ENCODE measurements at places on chromosomes 3 and 15. TPM values are rescaled to one million over a fixed set of nuclear protein-coding genes. Genes with fewer than 3 reads are reported as not detected.

- peak; percentile 81 for DNase-seq
- H3K27me3 ChIP-seq: no peaks in the 10 kb centered on the region
- no peak overlapping the region for H3K27ac ChIP-seq
Observed at GRCh38 chr3:195558602-195559001, 15.5 kb upstream of the PPP1R2 start.

Gene FSD2
- total RNA-seq: not detected

GRCh38 chr3:49406571-49407565 lies 4.9 kb downstream of the RHOA start:
- DNase-seq: no peak
- H3K4me3 ChIP-seq: no peak overlapping the region

Gene CHRNA7
- total RNA-seq: 1.6 TPM

GRCh38 chr3:31832551-31832950 lies 148.5 kb downstream of the OSBPL10 start:
- no peaks in the 10 kb centered on the region for H3K27me3 ChIP-seq
- H3K4me3 ChIP-seq: no peak overlapping the region
- H3K4me1 ChIP-seq: no peaks in the 10 kb centered on the region
- H3K36me3 ChIP-seq: no peaks in the 10 kb centered on the region
- DNase-seq: no peak

DNA sequence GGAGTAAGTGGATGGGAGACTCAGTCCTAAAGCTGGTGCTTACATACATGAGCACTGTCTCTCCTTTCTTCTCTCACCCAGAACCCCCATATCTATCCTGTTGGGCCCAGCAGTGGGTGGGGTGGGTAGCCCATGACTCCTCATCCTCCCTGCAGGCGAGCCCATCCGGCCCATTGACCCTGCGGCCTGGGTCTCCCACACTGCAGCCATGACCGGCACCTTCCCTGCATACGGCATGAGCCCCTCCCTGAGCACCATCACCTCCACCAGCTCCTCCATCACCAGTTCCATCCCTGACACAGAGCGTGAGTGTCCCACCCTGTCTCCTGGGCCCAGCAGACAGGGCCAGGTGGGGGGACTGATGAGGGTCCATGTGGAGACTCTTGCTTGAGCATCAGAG lies 8.0 kb upstream of the AP2M1 start:
- no peaks in the 10 kb centered on the region for H3K4me1 ChIP-seq
- DNase-seq: no peak
- no peaks in the 10 kb centered on the region for H3K27me3 ChIP-seq

DNA sequence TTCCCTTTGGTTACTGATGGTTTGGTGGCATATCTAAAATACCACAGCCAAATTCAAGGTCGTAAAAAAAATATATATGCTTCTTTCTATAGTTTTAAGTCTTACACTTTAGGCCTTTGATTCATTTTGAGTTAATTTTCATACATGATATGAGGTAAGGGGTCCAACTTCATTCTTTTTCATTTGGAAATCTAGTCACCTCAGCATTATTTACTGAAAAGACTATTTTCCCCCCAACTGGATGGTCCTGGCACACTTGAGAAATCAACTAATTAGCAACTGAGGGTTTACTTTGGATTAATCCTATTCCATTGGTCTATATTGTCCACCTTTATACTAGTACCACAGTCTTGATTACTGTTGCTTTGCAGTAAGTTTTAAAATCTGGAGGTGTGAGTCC lies 26.2 kb downstream of the RHOA start:
- DNase-seq: no peak
- no peak overlapping the region for H3K4me3 ChIP-seq
- H3K27ac ChIP-seq: no peak overlapping the region

Gene SLC27A2
- total RNA-seq: 26.5 TPM

- no peaks in the 10 kb centered on the region for H3K36me3 ChIP-seq
- no peak for DNase-seq
- H3K27ac ChIP-seq: no peak overlapping the region
- H3K27me3 ChIP-seq: no peaks in the 10 kb centered on the region
- no peak overlapping the region for H3K4me3 ChIP-seq
Observed at GRCh38 chr15:93360318-93360717, 271.3 kb upstream of the RGMA start.

- no peaks in the 10 kb centered on the region for H3K36me3 ChIP-seq
- no peak for DNase-seq
- peaks cover 5% of the 10 kb centered on the region for H3K4me1 ChIP-seq
- no peak overlapping the region for H3K4me3 ChIP-seq
Observed at GRCh38 chr15:99407716-99408115, 156.4 kb downstream of the LRRC28 start.

Gene PLSCR5
- total RNA-seq: not detected

DNA sequence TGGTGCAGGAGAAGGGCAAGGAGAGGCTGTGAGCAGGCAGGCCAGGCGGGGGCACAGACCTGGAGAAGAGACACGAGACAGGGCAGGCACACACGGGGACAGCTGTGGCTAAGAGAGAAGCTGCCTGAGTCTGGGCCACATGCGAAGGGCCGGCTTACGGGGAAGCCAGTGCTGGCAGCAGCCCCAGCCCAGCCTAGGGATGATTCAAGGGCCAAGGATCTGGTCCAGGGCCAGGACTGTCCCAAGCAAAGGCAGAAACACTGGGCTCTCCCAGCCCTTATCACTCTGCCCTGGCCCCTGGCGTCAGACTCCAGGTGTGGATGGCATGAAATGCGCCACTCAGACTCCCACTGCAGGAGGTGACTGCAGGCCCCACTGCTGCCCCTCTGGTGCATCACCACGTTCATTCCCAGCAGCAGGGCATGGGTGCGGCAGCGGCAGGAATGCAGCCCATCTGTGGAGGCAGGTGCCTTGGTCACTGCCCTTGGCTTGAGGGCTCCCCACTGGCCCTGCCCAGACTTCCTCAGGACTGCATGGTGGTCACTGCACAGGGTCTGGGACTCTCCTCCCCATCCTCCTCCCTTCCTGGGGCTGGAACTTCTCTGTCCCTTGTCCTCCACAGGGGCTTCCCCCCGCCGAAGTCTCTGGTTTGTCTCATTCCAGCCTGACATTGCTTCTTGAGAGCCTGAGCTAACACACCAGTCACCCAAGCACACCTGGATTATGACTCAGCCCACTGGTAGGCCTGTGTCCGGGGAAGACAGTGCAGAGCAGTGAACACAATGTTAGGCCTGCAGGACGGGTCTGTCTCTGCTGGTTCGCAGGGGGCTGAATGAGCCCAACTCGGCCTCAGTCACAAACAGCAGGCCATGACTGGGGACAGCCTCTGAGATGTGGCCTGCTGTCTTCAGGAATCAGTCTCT lies 69.3 kb downstream of the TBC1D2B start:
- H3K27ac ChIP-seq: no peak overlapping the region
- H3K27me3 ChIP-seq: no peaks in the 10 kb centered on the region
- no peak for DNase-seq
- no peaks in the 10 kb centered on the region for H3K4me1 ChIP-seq
- no peak overlapping the region for H3K4me3 ChIP-seq

Gene UBA7
- 102 TPM for total RNA-seq

Gene CLSTN2
- total RNA-seq: 12.0 TPM

- no peak overlapping the region for H3K4me3 ChIP-seq
- peaks cover 4% of the 10 kb centered on the region for H3K4me1 ChIP-seq
- no peak overlapping the region for H3K27ac ChIP-seq
- no peaks in the 10 kb centered on the region for H3K27me3 ChIP-seq
Observed at GRCh38 chr15:39574427-39574826, 6.5 kb upstream of the THBS1 start.

DNA sequence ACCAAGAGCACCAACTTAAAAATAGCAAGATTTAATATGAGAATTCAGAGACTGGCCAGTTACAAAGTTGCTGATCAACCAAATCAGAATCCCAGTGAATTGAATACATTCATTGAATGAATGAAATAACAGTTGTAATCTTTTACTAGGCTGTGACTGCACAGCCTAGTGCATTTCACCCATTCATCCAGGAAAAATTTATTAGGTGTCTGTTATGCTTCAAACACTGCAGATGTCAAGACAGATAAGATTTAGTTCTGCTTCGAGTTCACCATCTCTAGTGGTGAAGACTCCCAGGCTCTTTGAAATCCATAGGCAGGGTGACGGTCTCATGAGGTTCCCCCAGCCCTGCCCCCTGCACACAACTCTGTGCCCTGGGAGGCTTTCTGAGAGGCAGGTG lies 28.9 kb downstream of the TGM4 start:
- H3K27me3 ChIP-seq: no peaks in the 10 kb centered on the region
- DNase-seq: no peak
- H3K4me1 ChIP-seq: no peaks in the 10 kb centered on the region
- no peak overlapping the region for H3K27ac ChIP-seq
- no peaks in the 10 kb centered on the region for H3K36me3 ChIP-seq
- no peak overlapping the region for H3K4me3 ChIP-seq

Gene GLDN
- total RNA-seq: 4.0 TPM

Gene ABTB1
- total RNA-seq: 29.2 TPM

Gene HTR3E
- total RNA-seq: not detected

DNA sequence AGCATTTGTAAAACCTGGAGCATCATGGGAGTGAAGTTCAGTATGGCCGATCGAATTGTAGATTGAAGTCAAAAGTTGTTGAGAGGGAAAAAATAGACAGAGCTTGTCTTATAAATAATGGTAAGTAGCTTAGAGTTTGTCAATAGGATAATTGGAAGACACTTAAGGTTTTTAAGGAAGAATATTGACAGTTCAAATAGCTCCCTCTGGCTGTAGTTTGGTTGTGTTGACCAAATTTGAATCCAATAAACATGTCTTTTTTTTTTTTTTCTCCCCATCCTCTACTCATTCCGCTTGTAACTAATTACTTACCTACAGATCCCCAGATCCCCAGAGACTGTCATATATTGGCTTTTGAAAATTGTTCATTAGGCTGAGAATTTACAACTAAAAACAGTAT lies 677.0 kb downstream of the AGBL1 start:
- no peak overlapping the region for H3K4me3 ChIP-seq
- H3K36me3 ChIP-seq: no peaks in the 10 kb centered on the region
- no peaks in the 10 kb centered on the region for H3K27me3 ChIP-seq
- DNase-seq: no peak
- H3K27ac ChIP-seq: no peak overlapping the region

- H3K27ac ChIP-seq: no peak overlapping the region
- H3K27me3 ChIP-seq: no peaks in the 10 kb centered on the region
- no peak overlapping the region for H3K4me3 ChIP-seq
- DNase-seq: no peak
Observed at GRCh38 chr3:38576526-38577370, 72.7 kb downstream of the SCN5A start.

- H3K4me3 ChIP-seq: no peak overlapping the region
- no peak for DNase-seq
- H3K4me1 ChIP-seq: no peaks in the 10 kb centered on the region
Observed at GRCh38 chr3:17420668-17421067, 321.8 kb downstream of the TBC1D5 start.

- no peaks in the 10 kb centered on the region for H3K36me3 ChIP-seq
- H3K4me1 ChIP-seq: no peaks in the 10 kb centered on the region
- H3K4me3 ChIP-seq: no peak overlapping the region
- H3K27me3 ChIP-seq: no peaks in the 10 kb centered on the region
Observed at GRCh38 chr3:53941184-53941583, 49.5 kb upstream of the SELENOK start.

Gene SATB1
- 22.2 TPM for total RNA-seq

- H3K27me3 ChIP-seq: no peaks in the 10 kb centered on the region
- peaks cover 12% of the 10 kb centered on the region for H3K4me1 ChIP-seq
- no peak overlapping the region for H3K27ac ChIP-seq
- no peak overlapping the region for H3K4me3 ChIP-seq
Observed at GRCh38 chr3:190055773-190056172, 64.9 kb downstream of the P3H2 start.

DNA sequence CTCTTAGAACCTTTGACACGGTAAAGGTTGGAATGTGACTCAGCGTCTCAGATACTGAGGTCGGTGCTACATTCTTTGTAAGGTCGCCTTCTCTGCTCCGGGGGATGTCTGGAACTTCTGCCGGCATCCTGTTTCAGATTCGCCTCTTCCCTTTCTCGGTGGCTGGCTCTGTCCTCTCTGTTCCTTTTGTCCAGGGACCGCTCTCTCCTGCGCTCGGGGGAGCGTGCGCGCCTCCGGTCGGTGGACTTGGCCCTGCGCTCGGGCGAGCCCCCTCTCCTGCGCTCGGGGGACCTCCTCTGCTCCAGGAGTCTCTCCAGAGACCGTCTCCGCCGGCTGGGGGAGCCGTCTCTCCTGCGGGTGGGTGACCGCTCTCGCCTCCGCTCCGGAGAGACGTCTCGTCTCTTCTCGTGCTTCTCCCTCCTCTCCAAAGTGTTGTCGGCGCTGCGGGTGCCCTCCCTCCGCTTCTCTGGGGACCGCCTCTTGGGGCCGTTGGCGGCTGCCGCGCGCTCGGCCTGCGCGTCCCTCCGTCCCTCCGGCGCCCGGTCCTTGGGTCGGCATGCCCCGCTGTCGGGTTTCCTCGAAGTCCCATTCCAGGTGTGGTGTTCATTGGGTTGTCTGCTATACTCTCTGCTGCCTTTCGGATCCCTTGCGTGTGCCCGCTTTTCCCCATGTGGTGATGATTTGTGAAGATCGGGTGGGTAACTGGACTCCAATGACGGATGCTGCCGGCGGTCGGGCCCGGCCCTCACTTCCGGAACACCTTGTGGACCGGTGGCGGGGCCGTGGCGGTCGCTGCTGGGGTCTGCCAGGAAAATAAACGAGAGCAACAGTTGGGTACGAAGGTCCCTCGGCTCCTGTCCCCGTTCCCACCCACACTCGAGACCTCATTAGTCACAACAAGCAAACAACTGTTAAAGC lies 668.8 kb upstream of the ADAMTS9 start:
- no peaks in the 10 kb centered on the region for H3K4me1 ChIP-seq
- no peaks in the 10 kb centered on the region for H3K36me3 ChIP-seq
- H3K27ac ChIP-seq: no peak overlapping the region
- peak; percentile 84 for DNase-seq

Gene NGLY1
- total RNA-seq: 32.0 TPM

GRCh38 chr3:140863580-140864009 lies 78.0 kb upstream of the SLC25A36 start:
- no peaks in the 10 kb centered on the region for H3K36me3 ChIP-seq
- no peak overlapping the region for H3K27ac ChIP-seq
- peak; percentile 82 for DNase-seq
- no peak overlapping the region for H3K4me3 ChIP-seq

GRCh38 chr3:115804713-115805119 lies 181.4 kb downstream of the GAP43 start:
- DNase-seq: no peak
- H3K4me3 ChIP-seq: no peak overlapping the region
- H3K27ac ChIP-seq: no peak overlapping the region
- peaks cover 4% of the 10 kb centered on the region for H3K4me1 ChIP-seq
- H3K36me3 ChIP-seq: no peaks in the 10 kb centered on the region

Gene B3GNT5
- total RNA-seq: 9.9 TPM

DNA sequence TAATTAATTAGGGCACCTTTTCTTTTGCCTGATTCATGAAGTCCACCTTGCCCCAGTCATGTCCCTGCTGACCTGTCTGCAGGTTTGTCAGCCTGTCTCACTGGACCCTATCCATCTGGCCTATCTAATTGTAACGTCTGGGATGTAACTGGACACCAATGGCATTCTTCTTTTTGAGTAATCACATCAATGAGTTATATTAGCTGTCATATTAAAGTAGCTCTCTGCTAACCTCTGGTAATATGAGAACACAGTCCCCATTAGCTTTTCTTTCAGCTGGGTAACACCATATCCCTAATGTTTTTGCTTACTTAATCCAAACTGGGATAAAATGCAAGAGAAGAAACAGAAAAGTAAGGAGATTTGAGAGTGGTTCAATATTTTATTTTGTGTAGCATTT lies 166.2 kb upstream of the VEPH1 start:
- H3K27ac ChIP-seq: no peak overlapping the region
- no peaks in the 10 kb centered on the region for H3K36me3 ChIP-seq
- H3K27me3 ChIP-seq: no peaks in the 10 kb centered on the region
- no peak for DNase-seq
- no peak overlapping the region for H3K4me3 ChIP-seq

Gene NAA50
- 101 TPM for total RNA-seq
